ENCODE measurements at places on chromosomes 3 and 15.

DNA sequence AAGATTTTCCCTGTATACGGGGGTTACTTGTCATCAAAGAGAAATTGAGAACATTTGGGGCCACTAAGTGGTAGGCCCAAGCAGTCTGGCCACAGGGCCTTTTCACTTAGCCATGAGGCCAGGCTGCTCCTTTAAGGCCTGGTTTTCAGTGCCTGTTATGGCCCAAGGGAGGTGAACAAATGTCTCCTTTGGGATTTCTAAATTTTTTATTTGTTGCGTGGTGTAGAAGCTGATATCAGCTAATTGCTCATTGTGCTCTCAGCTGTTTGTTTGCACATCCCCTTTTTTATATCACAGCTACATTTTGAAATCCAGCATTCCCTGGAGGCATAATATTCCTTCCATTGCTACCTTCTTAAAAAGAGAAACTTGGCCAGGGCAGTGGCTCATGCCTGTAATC is 48.5 kb downstream of the RLBP1 start:
- no peak for DNase-seq

- no peak for DNase-seq
Observed at GRCh38 chr3:170862618-170863374, 7.2 kb downstream of the RPL22L1 start.

- DNase-seq: peak; percentile 23
Observed at GRCh38 chr3:189967254-189967865, 153.3 kb downstream of the P3H2 start.

DNA sequence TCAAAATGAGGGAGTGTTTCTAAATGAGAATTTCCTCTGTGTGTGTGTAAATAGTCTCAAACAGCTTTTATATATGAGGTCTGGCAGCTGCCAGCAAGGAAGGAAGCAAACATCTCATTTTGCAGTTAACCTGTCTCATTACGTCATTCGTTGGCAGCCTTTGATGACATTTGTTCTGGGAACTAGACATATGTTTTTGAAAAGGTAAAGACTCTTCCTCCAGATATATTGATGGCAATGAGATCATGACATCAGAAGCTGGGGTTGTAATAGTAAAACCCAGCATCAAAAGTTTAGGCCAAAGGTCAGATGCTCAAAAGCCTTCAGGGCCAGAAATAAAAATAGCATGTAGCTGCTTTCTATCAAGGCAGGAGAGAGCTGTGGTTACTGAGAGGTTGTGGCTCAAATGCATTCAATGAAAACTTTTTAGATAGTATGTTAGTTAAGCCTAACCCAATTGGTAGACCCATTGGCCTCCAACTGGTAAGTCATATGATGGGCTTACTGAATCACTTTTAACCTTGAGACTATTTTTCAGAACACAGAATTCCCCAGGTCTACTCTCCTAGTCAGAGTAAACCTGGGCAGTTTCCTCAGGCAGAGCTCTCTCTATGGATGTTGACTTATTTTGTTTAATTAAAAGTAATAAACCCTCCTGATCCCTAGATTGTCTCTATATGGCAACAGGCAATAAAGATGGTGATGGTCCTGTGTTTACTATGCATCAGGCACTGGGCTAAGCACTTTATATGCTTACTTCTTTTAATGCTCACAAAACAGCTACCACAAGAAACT is 386.5 kb upstream of the CFAP20DC start:
- no peak for DNase-seq

GRCh38 chr3:48926425-48927392 is 8.1 kb downstream of the ARIH2 start:
- no peak for DNase-seq

- DNase-seq: no peak
Observed at GRCh38 chr15:100141311-100142001, 200.3 kb downstream of the ADAMTS17 start.

All from CD8-positive, alpha-beta memory T cell (primary cell).